Activated CD4-positive, alpha-beta memory T cell treated with anti-CD3 and anti-CD28 coated beads for 36 hours (primary cell): ENCODE measurements at places on chromosomes 3 and 15. TPM values are rescaled to one million over a fixed set of nuclear protein-coding genes. Genes with fewer than 3 reads are reported as not detected.

GRCh38 chr15:92810418-92811138 lies 89.5 kb upstream of the CHD2 start:
- peak overlapping the region; percentile 99 for H3K27ac ChIP-seq
- H3K36me3 ChIP-seq: peaks cover 4% of the 10 kb centered on the region
- no peaks in the 10 kb centered on the region for H3K27me3 ChIP-seq
- H3K4me1 ChIP-seq: peaks cover 43% of the 10 kb centered on the region
- DNase-seq: peak; percentile 73

GRCh38 chr3:127888564-127889107 lies 26.4 kb upstream of the KBTBD12 start:
- H3K27ac ChIP-seq: no peak overlapping the region
- H3K27me3 ChIP-seq: peaks cover 11% of the 10 kb centered on the region
- DNase-seq: no peak
- H3K4me1 ChIP-seq: peaks cover 6% of the 10 kb centered on the region
- no peak overlapping the region for H3K4me3 ChIP-seq
- peaks cover 11% of the 10 kb centered on the region for H3K36me3 ChIP-seq

GRCh38 chr3:23430781-23431398 lies 227.8 kb downstream of the UBE2E2 start:
- peaks cover 4% of the 10 kb centered on the region for H3K4me1 ChIP-seq
- DNase-seq: no peak
- no peak overlapping the region for H3K4me3 ChIP-seq
- H3K36me3 ChIP-seq: no peaks in the 10 kb centered on the region
- H3K27ac ChIP-seq: no peak overlapping the region

PARP15 gene
- total RNA-seq: 11.0 TPM

CCDC54 gene
- total RNA-seq: not detected

- no peak for DNase-seq
- no peaks in the 10 kb centered on the region for H3K27me3 ChIP-seq
- H3K36me3 ChIP-seq: no peaks in the 10 kb centered on the region
- H3K4me3 ChIP-seq: no peak overlapping the region
- no peaks in the 10 kb centered on the region for H3K4me1 ChIP-seq
Measured at GRCh38 chr3:147940405-147941193, 531.4 kb downstream of the ZIC1 start.
